ENCODE measurements at places on chromosomes 13 and 19.

- no peak for DNase-seq
These were observed 80.5 kb downstream of the COL4A2 start for GRCh38 chr13:110387451-110388107.

DNA sequence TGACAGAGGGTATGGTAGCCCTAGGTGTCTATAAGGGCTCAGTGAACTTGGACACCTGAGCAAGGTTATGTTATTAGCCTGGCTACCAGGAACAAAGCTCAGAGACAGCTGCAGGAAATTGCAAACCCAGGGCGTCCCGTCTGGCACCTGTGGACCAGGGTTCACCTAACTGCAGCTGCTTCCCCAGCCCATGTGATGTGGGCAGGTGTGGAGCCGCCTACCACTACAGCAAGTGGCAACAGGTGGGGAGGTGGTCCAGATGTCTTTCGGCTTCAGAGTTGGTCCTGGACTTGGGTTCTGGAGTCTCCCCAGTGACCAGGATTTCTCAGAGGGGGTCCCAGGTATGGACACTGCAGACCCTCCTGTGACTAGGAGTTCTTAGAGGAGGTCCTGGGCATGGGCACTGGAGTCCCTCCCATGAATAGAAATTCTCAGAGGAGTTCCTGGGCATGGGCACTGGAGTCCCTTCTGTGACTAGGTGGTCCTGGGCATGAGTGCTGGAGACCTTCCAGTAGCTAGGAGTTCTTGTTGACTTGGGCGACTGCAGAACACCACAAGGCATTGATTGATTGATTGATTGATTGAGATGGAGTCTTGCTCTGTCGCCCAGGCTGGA, 25.2 kb downstream of the ACTL9 start:
- no peak for DNase-seq

DNA sequence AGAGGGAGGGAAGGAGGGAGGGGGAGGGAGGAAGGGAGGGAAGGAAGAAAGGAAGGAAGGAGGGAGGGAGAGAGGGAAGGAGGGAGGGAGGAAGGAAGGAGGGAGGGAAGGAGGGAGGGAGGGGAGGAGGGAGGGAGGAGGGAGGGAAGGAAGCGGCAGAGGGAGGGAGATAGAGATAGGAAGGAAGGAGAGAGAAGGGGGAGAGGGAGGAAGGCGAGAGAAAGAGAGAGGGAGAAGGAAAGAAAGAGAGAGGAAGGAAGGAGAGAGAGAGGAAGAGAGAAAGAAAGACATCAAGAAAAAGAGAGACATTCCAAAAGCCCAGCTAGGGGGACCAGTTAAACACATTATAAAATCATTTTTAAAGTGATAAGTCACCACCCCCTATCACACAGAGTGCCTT, 62.5 kb downstream of the GNG7 start:
- no peak for DNase-seq

DNA sequence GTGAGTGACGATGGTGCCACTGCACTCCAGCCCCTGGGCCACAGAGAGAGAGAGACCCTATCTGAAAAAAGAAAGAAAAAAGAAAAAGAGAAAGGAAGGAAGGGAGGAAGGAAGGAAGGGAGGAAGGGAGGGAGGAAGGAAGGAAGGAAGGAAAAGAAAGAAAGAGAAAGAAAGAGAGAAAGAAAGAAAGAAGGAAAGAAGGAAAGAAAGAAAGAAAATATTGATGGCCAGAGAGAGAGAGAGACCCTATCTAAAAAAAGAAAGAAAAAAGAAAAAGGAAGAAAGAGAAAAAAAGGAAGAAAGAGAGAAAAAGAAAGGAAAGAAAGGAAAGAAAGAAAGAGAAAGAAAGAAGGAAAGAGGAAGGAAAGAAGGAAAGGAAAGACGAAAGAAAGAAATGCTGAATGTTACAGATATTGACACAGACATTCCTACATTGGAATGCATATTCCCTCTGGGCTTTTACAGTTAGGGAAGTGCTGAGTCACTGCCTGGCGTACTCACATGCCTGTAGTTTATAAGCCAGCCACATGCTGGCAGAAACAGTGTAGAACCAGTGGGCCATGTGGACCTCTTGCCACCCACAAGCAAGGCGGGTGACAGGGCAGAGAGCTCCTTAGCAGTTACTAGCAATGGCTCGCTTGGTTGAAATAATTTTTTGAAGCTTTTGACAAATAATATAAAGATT, 34.6 kb upstream of the SLC46A3 start:
- DNase-seq = peak; percentile 83

GRCh38 chr13:113061796-113062425, 43.7 kb upstream of the F7 start:
- DNase-seq = no peak

GRCh38 chr13:113632706-113633484, 25.1 kb downstream of the ATP4B start:
- no peak for DNase-seq

DNA sequence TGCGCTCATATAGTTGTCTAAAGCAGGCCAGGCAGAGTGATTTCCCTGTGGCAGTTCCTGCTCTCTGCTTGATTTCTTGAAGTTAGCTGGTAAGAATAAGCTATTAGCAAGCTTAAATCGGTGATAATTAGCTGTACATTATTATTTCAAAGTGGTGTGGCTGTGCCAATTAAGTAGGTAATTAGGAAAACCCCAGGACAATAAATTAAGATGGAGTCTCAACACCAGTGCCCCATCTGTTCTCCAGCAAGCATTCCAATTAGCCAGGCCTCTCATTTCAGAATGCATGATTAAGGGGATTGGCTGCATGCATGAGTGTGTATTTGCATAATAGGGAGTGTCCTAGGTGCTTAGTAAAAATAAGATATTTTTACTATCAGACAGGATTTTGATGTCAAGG, 342.3 kb downstream of the GPC5 start:
- no peak for DNase-seq

DNA sequence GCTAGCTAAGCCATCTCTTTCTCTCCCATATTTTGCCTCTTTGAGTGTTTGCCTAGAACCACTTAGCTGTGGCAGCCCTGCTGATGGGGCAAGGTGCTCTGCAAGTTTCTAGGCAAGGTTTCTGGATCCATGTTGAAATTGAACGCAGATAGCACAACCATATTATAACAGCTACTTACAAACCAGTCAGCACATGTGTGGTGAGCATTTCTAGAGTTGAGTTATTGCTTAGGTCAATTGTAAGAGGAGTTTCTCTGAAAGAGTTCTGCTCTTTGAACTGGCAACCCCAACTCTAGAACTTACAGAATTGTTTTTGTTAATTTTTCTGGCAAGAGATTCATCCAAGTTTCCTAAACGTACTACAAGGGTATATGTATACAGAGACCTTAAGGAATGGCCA, 103.3 kb downstream of the GGACT start:
- no peak for DNase-seq

DNA sequence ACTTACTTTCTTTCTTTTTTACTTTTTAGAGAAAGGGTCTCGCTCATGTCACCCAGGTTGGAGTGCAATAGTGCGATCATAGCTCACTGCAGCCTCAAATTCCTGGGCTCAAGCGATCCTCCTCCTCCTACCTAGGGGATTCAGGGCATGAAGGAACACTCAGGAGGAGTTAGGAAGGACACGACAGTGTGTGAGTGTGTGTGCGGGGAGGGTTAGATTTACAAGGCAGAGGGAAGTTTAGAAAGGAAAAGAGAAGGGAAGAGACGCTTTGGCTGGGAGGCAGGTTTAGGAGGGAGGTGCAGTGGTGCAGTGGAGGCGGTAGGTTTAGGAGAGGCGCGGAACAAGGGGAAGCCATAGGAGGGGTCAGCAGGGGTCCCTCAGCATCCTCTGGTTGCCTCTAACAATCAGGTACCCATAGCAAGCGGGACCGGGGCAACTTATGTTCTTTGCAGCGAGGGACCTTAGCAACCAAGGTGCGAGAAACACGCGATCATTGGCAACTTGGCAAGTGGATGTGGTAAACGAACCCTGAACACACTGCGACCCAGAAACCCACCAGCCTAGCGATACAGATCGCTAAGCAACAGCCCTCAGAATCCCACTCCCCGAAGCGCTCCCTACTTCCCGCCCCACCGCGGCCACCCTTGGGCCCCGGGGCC, 501 bp downstream of the SIRT2 start:
- peak; percentile 10 for DNase-seq

- DNase-seq = no peak
These were observed 22.0 kb upstream of the POU4F1 start for GRCh38 chr13:78625384-78625783.

GRCh38 chr19:12946092-12946721, 545 bp downstream of the RAD23A start:
- peak; percentile 67 for DNase-seq

DNA sequence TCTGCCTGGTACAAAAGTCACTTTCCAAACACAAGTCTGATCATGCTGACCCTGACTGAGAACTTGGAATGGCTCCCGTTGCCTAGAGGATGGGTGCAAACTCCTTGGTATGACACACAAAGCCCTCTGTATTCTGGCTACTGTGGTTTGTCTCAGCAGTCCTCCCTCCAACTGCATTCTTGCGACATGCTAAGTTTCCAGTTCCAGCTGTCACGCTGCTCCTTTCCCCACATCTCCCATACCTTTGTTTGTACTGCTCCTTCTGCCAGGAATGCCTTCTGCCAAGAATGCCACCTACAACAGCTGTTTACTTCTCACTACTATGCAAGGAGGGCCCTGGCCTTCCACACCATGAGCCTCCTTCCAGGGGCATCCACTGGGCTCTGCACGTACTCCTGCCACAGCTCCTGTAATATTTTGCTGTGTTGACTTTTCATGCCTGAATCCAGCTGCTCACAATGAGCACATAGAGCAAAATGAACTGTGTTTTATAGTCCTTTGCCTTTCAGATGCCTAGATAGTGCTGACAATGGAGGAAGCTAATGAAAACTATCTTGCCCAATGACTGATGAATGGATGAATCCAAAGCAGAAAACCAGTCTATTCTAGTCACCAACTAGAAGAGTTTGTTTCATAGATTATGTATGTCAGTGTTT, 543.7 kb downstream of the EFNB2 start:
- peak; percentile 67 for DNase-seq

DNA sequence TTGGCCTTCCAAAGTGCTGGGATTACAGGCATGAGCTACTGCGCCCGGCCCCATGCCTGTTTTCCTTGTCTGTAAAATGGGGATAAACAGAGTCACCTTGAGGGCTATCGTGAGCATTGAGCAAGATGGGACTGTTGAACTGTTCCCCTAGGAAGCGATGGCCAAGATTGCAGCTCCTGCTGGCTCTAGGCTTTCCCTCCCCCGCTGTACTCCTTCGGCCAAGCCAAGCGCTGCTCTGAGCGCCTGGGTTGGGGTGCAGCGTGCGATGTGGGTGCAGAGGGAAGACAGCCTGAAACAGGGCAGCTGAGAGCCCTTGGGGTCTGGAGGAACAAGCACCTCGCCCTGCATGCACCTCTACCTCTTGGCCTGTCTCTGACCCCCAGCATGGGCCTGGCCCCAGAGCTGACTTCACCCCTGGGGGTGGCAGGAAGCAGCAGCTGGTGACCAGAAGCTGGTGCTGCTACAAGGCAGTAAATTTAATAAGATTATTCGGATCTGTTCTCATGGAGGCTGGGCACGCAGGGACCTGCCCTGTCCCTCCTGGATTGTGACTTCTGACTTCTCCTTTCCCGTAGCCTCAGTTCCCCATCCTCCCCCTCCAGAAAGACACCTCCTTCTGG, 5.3 kb downstream of the GNG8 start:
- no peak for DNase-seq

- DNase-seq = no peak
These were observed at the start of gene LGI4 for GRCh38 chr19:35134601-35135242. Gene LGI4 (minus strand): TSS chr19:35135059. CDS start chr19:35134680, 379 bp downstream.

GRCh38 chr13:79237981-79238380, 168.1 kb downstream of the RBM26 start:
- no peak for DNase-seq

GRCh38 chr19:38869160-38869835, 8.8 kb downstream of the RINL start:
- no peak for DNase-seq

DNA sequence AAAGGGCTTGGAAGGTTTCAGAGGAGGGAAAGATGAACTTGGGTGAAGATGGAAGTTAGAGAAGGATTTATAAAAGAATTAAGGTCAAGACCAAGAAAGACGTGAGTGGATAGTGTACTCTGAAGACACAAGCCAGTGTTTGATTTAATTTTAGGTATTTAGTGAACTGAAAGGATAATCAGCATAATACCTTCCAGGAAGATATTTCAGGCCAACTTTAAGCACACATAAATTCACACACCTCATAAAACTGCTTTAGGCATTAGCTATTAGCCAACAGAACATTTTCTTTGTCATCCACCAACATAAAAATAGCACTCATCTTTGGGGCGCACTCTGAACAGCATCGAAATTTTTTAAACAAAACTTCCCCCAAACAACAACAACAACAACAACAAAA, 71.7 kb upstream of the CSNK1A1L start:
- DNase-seq = no peak

DNA sequence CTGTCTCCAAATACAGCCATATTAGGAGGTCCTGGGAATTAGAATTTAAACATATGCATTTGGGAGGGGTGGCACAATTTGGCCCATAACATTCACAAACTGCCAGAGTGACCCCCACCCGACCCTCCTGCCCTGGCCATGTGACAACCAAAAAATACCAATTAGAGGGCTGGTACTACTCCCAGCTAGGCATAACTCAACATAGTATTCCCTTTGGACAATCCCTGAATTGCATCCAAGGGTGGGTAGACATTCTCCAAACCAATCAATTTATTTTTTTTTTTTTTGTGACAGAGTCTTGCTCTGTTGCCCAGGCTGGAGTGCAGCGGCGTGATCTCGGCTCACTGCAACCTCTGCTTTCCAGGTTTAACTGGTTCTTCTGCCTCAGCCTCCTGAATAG, 29.8 kb downstream of the CLEC17A start:
- no peak for DNase-seq
